ENCODE measurements at places on chromosomes 13 and 19.

GRCh38 chr19:15995536-15995935 lies 46.7 kb downstream of the OR10H4 start:
- no peak for DNase-seq

DNA sequence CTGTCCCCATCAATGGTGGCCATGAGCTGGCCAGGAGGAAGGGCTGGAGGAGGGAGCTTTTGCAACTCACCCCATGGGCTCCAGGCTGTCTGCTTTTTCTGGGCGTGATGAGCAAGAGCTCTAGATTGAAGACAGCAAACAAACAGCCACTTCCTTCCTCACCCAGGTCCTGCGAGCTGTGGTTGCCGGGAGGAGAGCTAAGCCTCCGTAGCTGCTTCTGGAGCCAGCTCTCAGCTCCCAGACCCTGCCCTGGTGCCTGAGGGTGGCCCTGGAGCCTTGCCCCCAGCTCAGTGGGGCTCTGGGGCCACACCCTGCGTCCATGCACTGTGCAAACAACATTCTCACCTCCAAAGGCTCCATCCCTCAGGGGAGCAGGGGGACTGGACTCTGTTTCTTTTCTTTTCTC lies 6.2 kb downstream of the MYO1F start:
- DNase-seq: no peak

GRCh38 chr19:32022044-32022640 lies 323.3 kb upstream of the ZNF507 start:
- no peak for DNase-seq

DNA sequence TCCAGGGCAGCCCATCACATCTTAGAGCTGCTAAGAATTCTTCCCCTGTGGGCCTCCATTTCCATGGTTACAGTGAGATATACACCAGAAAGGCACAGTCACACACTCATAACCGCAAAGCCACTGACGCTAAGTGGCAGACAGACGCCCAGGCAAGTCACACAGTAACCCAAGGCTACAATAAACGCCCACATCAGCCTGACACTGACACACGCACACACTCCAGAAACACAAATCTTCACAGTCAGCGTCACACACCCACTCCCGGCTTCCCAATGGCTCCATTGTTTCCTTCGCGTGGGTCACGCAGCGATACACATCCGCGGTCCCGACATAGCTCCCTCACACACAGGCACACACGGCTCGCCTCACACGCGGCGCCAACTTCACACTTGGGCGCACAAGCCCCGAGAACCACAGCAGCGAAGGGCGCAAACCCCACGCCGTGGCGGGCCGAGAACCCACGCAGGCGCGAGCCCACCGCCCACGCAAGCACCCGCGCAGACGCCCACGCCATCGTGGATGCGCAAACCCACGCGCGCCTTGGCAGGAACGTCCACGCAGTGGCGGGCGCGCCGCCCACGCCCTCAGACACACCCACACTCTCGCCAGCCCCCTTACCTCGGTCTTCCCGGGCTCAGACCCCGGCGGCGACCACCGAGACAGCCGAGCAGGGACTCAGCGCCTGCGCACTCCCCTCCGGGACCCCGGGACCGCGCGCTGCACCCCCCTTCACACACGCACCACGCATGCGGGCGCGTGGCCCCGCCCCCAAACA lies at the start of gene ZNF667:
ZNF667 (minus strand) TSS at position 695 of the 778 bp plus-strand sequence. CDS start 14,975 bp downstream, outside the sequence.
- peak; percentile 42 for DNase-seq

DNA sequence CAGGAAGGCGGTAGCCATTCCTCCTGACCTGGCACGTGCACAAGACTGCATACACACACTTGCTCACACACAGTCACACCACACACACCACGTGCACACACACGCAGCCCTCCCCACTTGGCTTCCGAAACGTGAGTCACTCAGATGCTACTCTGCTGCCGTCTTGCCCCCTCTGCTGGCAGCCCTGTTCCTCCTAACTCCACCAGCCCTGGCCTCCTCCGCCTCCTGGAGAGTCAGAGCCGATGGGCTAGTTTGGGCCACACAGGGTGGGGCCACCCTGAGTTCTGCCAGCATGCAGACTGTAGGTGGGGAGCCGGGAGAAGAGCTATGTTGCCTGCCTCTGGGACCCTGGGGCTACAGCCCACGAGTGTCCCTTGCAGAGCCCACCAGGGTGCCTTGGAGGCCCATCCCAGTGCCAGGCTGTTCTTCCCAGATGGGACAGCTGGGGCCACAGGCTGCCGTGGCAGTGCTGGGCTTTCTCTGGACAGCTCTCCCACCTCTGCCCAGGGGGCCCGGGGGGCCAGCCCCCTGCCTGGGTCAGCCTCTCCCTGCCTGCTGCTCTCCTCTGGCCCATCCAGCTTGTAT lies 12.1 kb downstream of the PIN1 start:
- peak; percentile 91 for DNase-seq

- no peak for DNase-seq
Observed at GRCh38 chr13:37492075-37492474, 106.5 kb downstream of the POSTN start.

DNA sequence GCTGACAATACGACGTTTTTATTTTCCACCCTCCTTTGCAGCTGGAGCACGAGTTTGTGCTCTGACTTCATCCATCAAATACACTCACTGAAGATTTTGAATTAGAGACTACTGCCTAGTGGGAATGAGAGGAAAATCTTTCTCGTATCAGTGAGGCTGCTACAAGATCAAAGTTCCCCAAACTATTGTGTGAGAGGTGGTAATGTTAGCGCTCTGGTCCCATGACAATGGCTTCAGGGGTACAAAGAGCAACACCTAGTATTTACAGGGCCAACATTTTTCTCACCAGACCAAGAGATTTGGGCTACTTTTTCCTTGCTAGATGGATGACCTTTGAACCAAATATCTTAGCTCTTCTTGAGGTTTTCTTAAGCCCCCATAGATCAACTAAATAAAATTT lies 30.3 kb upstream of the PDX1 start:
- no peak for DNase-seq

DNA sequence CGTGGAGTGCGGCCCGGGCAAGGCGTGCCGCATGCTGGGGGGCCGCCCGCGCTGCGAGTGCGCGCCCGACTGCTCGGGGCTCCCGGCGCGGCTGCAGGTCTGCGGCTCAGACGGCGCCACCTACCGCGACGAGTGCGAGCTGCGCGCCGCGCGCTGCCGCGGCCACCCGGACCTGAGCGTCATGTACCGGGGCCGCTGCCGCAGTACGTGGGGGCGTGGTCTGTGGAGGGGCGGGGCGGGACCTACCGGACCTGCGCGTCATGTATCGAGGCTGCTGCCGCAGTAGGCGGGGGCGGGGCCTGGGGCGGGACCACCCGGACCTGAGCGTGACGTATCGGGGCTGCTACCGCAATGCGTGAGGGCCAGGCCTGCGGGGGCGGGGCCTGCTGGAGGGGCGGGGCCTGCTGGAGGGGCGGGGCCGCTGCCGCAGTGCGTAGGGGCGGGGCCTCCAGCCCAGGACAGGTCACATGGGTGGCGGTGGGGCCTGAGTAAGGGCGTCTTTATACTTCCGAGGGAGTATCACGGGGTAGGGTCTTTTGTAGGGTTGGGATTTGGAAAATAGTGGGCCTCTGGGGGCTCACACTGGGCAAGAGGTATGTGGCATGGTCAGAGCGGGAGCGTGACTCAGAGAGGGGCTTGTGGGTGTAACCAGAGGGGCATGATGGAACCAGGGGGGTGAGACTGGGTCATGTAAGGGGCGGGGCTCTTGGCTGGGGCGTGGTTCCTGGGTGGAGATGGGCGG lies 4.3 kb downstream of the FSTL3 start:
- DNase-seq: peak; percentile 99

DNA sequence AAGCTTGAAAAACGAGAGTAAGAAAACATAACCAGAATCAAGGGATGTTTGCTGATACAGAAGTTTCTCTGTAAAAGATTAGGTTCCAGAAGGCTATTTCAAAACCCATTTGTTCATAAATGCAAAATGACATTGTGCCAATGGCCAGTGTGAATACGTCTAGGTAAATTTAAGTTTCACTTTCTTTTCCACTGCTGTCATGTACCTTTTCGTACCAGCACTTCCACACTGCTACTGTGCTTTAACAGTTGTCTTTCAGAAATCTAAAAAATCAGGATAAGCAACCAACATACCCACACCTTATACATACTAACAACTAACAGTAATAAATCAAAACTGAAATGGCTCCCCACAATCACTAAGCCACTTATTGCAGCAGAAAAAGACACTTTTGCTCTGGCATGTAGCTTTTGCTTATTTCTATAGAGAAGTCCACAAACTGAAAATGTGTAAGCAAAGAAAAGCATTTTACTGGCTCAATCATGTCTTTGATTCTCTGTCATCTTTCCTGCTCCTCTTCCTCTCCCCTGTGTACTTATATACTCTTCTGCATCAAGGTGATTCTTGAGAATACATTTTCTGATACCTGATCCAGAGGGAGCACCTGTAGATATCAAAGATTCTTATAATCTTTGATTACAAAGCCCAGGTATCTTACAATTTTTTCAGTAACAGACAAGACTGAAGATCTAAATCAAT lies 34.3 kb downstream of the ELF1 start:
- peak; percentile 15 for DNase-seq

GRCh38 chr13:33105387-33106005 lies 89.3 kb downstream of the KL start:
- no peak for DNase-seq

Data from epithelial cell of esophagus (primary cell).